ENCODE measurements at places on chromosomes 16 and 17. TPM values are rescaled to one million over a fixed set of nuclear protein-coding genes. Genes with fewer than 3 reads are reported as not detected.

- DNase-seq = no peak
Observed at GRCh38 chr17:31780483-31780882, 78.6 kb downstream of the COPRS start.

GRCh38 chr17:900336-900934 is 79.1 kb downstream of the NXN start:
- no peak for DNase-seq

- DNase-seq = no peak
Observed at GRCh38 chr17:26773189-26774188, 520.4 kb upstream of the WSB1 start.

DNA sequence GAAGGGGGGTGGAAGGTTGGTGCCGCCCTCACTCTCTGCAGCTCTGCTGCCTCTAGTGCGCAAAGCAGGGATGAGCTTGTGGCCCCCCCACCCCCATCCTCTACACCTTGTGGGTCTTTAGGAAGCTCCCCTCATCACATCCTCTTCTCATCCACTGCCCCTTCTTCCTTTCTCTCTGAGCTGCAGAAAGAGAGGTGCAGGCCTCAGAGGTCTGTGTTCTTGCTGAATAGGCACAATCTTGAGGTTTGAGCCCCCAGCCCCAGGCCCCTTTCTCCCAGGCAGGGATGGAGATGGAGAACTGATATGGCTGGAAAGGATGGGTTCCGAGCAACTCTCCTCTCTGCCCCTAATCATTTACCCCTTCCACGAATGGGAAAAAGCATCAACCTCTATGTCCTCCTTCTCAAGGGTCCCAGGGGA is 2.6 kb downstream of the CACNA1G start:
- peak; percentile 44 for DNase-seq

DNA sequence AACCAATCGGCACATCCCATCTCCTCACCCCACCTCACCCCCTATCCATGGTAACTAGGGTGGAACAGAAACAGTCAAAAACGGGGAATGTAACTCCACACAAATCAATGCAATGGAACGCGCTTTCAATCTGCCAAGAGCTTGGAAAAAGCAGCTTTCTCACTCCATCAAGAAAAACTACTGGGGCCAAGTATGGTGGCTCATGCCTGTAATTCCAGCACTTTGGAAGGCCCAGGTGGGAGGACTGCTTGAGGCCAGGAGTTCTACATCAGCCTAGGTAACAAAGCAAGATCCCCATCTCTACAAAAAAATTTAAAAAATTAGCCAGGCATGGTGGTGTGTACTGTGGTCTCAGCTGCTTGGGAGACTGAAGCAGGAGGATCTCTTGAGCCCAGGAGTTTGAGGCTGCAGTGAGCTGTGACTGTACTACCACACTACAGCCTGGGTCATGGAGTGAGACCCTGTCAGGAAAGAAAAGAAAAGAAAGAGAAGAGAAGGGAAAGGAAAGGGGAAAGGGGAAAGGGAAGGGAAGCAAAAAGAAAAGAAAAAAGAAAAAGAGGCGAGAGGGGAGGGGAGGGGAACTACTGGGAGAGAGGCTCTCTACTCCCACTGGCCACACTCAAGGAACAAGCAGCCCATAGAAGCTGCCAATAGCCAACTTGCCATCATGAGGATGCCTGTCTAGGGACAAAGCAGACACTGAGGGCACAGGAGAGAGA is 38.9 kb downstream of the ARHGAP17 start:
- DNase-seq = no peak

DNA sequence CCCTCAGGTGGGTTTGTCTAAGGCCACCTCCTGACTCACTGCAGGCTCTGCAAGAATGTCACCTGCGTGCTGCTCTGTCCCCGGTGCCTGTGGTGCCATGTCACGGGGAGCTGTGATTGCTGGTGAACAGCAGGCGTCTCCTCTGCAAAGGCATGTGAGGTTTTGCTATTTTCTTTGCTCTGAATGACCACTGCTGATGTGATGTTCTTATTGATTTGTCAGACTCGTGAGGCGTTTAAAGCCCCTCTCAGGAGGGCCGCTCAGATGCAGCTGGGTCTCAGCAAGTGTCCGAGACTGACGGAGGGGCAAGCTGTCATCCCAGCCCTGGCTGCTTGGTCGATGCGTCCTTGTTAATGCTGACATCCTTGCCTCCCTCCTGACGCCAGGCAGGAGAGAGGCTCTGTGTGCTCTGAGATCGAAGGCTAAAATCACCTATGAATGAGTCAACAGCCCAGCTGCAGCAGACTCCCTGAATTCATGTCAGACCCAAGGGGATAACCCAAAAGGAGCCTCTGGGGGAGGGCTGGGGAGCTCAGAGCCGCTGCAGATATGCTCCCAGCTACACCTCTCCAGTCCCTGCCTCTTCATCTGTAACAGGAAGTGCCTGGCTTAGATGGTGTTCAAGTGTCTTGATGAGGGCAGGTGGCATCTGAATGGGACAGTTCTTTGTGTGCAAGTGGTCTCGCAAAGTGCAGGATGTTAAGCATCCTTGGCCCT is 11.8 kb upstream of the PEMT start:
- no peak for DNase-seq

IL21R gene
- total RNA-seq = 0.81 TPM

TBC1D3 gene
- total RNA-seq = not detected

KRT12 gene
- total RNA-seq = not detected

RHBDF2 gene
- 24.8 TPM for total RNA-seq

CFAP97D1 gene
- total RNA-seq = not detected
